Activated CD4-positive, CD25-positive, alpha-beta regulatory T cell (primary cell): ENCODE measurements at places on chromosomes 16 and 17.

DNA sequence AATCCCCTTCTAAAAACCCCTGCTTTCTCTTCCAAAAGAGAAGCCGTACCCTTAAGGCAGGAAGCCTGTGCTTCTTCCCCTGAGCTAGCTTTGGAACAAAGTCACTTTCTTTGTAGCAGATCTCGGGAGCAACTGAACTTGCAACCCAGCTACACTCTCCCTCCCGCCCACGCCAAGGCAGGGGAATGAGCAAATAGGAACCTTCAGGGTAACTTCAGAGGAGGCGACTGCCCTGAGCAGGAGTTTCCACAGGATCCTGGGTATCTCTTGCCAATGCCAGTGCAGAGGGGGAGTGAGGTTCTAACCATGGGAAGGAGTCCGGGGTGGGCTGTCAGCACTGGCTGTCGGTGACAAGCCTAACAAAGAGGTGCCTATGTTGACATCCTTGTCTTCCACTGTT lies 5.9 kb upstream of the PIRT start:
- no peak for DNase-seq

GRCh38 chr17:41507315-41507880 lies 2.0 kb upstream of the KRT13 start:
- DNase-seq, result no peak

DNA sequence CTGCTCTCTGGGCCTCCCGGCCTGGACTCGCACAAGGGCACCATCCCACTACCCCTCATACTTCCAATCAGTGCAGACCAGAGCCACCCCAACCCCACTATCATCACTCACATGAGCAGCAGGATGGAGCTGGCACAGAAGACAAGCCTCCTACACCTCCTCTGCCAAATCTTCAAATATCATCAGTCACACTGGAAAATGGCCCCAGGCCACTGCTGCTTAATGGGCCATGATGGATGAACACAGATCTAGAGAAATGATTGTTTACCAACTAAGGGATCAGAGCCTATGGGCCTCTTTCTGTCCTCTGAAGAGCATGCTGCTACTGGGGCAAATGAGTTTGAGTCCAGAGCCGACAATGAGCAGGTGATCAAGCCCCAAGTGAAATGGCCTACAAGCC lies 165.5 kb downstream of the GRIN2A start:
- DNase-seq, result no peak

DNA sequence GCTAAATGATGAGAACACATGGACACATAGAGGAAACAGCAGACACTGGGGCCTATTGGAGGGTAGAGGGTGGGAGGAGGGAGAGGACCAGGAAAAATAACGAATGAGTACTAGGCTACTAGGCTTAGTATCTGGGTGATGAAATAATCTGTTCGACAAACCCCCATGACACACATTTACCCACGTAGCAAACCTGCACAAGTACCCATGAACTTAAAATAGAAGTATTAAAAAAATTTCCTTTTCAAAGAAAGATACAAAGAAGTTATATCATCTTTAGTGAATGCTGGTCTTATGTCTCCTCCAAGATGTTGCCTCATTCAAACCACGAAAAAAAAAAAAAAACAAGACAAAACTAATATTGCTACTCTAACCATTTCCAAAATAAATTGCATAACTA lies 31.7 kb downstream of the MBTD1 start:
- DNase-seq, result no peak

DNA sequence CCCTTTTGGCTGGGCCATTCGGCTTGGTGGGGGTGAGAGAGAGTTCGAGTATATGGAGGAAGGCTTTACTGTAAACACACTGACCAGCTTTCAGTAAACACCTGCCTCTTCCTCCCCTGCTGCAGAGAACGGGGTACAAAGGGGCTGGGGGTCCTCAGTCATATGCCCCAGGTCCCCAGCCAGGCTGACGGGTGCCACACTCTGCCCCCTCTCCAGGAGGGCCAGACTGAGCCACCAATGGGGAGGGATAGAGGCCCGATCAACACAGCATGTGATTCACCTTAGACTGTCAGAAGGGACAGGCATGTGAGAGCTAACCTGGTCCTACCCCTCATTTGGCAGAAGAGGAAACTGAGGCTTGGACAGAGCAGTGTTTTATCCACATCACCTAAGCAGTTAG lies 13.0 kb downstream of the NHERF1 start:
- no peak for DNase-seq

- DNase-seq, result no peak
Observed at GRCh38 chr17:9670596-9670995, 25.3 kb downstream of the USP43 start.

GRCh38 chr16:80046848-80047247 lies 446.3 kb upstream of the MAF start:
- DNase-seq, result no peak

GRCh38 chr17:29242790-29243189 lies 3.9 kb upstream of the CRYBA1 start:
- no peak for DNase-seq

DNA sequence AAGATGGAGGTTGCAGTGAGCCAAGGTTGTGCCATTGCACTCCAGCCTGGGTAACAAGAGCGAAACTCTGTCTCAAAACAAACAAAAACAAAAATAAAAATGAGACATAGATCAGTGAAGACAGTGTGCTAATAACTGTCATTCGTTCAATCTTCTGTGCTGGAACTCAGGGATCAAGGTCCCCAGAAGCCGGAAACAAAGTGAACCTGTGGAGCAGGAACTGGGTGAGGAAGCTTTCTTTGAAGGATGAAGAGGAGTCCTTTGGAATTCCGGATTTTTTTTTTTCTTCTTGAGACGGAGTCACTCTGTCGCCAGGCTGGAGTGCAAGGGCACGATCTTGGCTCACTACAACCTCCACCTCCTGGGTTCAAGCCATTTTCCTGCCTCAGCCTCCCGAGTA lies 2.1 kb upstream of the SLC2A4 start:
- DNase-seq, result no peak

GRCh38 chr16:48612611-48613010 lies 2.6 kb upstream of the N4BP1 start:
- DNase-seq, result no peak

- no peak for DNase-seq
Observed at GRCh38 chr17:75619506-75620431, 13.5 kb upstream of the SMIM5 start.

- no peak for DNase-seq
Observed at GRCh38 chr17:4206962-4207361, 56.8 kb downstream of the ANKFY1 start.
